ENCODE measurements at places on chromosomes 5 and 9.

DNA sequence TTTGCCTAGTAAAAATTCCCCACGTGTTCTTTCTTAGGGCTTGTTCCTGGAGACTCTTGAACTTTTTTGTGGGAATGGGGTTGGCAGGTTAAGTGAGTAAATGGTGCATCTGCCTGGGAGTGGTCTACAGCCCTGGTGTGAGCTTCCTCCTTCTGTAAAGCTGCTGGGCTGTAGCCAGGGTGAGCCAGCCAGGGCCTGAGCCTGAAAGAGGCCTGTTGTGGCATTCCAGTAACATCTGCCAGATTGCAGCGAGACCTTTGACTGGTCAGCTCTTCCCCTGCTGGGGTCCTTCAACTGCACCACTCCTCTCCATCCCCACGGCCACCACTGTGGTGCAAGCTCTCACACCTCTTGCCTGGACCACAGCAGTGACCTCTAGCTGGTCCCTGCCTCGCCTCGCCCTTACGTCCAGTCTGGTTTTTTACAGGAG lies 47.5 kb downstream of the SLC22A5 start:
- H3K27ac ChIP-seq = peak overlapping the region; percentile 65
- no peak overlapping the region for H3K4me3 ChIP-seq
- DNase-seq = no peak
- no peaks in the 10 kb centered on the region for H3K36me3 ChIP-seq
- no peaks in the 10 kb centered on the region for H3K27me3 ChIP-seq
- H3K4me1 ChIP-seq = peaks cover 74% of the 10 kb centered on the region

GRCh38 chr5:132457371-132458225 lies 33.0 kb downstream of the IRF1 start:
- H3K4me1 ChIP-seq = peaks cover 4% of the 10 kb centered on the region
- H3K27ac ChIP-seq = peak overlapping the region; percentile 64
- no peaks in the 10 kb centered on the region for H3K27me3 ChIP-seq
- no peak overlapping the region for H3K4me3 ChIP-seq

GRCh38 chr5:95617057-95617456 lies 2.8 kb upstream of the GPR150 start:
- H3K27me3 ChIP-seq = no peaks in the 10 kb centered on the region
- H3K4me1 ChIP-seq = peaks cover 8% of the 10 kb centered on the region
- no peaks in the 10 kb centered on the region for H3K36me3 ChIP-seq
- H3K27ac ChIP-seq = no peak overlapping the region
- no peak for DNase-seq
- H3K4me3 ChIP-seq = no peak overlapping the region

DNA sequence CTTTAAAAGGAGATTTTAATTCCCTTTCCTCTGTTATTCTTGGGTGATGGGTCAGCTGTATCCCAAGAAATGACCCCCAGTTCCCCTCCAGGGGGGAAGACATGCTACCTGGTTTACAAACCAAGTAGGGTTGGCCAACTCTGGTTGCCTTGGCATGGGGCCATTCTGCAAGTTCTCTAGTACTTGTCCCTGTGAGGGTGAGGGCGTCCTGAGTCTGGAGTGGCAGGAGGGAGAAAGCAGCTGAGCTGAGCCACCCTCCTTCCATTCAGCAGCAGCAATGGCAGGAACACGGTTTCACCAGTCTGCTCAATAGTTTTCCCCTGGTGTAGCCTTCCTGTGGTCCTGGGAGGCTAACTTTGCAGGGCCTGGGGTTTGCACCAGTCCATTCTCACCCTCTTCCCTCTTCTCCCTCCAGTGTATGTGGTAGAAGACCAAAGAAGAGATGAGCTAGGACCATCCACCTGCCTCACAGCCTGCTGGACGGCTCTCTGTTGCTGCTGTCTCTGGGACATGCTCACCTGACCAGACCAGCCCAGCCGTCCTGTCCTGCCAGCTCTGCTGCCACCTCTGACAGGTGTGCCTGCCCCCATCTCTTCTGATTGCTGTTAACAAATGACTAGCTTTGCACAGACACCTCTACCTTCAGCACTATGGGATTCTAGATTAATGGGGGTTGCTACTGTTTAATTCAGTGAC lies 59.9 kb downstream of the PFDN1 start:
- H3K27me3 ChIP-seq = no peaks in the 10 kb centered on the region
- DNase-seq = no peak
- H3K36me3 ChIP-seq = peaks cover 14% of the 10 kb centered on the region
- H3K4me3 ChIP-seq = no peak overlapping the region
- no peak overlapping the region for H3K27ac ChIP-seq
- peaks cover 24% of the 10 kb centered on the region for H3K4me1 ChIP-seq

- peak; percentile 98 for DNase-seq
- H3K36me3 ChIP-seq = peaks cover 13% of the 10 kb centered on the region
- H3K4me1 ChIP-seq = peaks cover 71% of the 10 kb centered on the region
- H3K27ac ChIP-seq = peak overlapping the region; percentile 98
- H3K4me3 ChIP-seq = peak overlapping the region; percentile 52
- H3K27me3 ChIP-seq = no peaks in the 10 kb centered on the region
Observed at GRCh38 chr9:129139993-129140396, 28.8 kb downstream of the PTPA start.

DNA sequence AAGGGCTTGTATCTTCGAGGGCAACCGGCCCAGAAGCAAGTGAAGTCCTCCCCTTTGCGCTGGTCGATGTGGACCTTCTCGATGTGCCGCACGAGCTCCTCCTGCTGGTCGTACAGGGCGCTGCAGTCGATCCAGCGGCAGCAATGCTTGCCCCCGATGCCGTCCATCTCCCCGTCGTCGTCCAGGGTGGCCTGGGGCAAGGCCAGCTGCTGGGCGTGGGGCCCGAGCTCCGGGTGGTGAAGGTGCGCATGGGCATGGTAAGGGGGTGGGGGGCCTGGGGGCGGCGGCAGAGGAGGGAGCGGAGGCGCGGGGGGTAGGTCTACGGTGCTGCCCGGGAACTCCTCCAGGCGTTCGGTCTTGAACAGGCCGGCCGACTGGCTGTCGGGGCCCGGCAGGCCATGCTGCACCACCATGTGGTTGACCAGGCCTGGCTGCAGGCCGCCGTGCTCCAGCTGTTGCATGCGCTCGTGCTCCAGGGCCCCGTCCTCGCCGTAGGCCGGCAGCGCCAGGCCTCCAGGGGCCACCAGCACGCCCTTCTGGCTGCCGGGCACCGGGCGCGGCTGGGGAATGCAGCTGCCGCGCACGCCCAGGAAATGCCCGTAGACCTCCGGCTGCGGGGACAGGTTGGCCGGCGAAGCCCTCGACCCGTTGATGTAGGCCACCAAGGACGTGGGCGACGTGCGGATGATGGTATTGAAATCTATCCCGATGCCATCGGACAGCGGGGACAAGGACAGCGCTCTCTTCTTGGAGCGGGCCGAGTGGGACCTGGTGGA lies 181.8 kb downstream of the GLIS3 start:
- DNase-seq = no peak
- H3K4me3 ChIP-seq = no peak overlapping the region
- H3K27me3 ChIP-seq = no peaks in the 10 kb centered on the region
